Adrenal gland (tissue), 19 donors: ENCODE measurements at places on chromosomes 12 and 14. TPM values are rescaled to one million over a fixed set of nuclear protein-coding genes. Genes with fewer than 3 reads are reported as not detected.

NAA30 gene
- polyA plus RNA-seq, result 2.6 TPM

DDX23 gene
- 67.7 TPM for polyA plus RNA-seq

C1QL4 gene
- not detected for polyA plus RNA-seq

SERPINA12 gene
- polyA plus RNA-seq, result not detected

LHX5 gene
- polyA plus RNA-seq, result not detected

CIDEB gene
- 17.5 TPM for polyA plus RNA-seq

LYSET gene
- polyA plus RNA-seq, result 32.9 TPM

ABCD2 gene
- polyA plus RNA-seq, result 0.91 TPM

NANOG gene
- polyA plus RNA-seq, result not detected

TGFB3 gene
- 26.3 TPM for polyA plus RNA-seq

EIF2S3B gene
- polyA plus RNA-seq, result 0.10 TPM

ASCL1 gene
- polyA plus RNA-seq, result 1.9 TPM

PTGER2 gene
- 1.4 TPM for polyA plus RNA-seq

GRIP1 gene
- polyA plus RNA-seq, result 0.54 TPM

ANKS1B gene
- 1.3 TPM for polyA plus RNA-seq

APEX1 gene
- polyA plus RNA-seq, result 94.1 TPM

SLC7A8 gene
- 18.2 TPM for polyA plus RNA-seq

ADAM20 gene
- 0.24 TPM for polyA plus RNA-seq

ZBTB42 gene
- polyA plus RNA-seq, result 1.2 TPM

GCH1 gene
- 10.7 TPM for polyA plus RNA-seq

WSCD2 gene
- polyA plus RNA-seq, result 0.40 TPM

SLC17A8 gene
- polyA plus RNA-seq, result not detected

IL23A gene
- polyA plus RNA-seq, result 1.3 TPM

RAD51AP1 gene
- polyA plus RNA-seq, result 1.1 TPM

SAMD15 gene
- 1.0 TPM for polyA plus RNA-seq

KRT82 gene
- polyA plus RNA-seq, result not detected
